ENCODE measurements at places on chromosomes 3 and 15.

DNA sequence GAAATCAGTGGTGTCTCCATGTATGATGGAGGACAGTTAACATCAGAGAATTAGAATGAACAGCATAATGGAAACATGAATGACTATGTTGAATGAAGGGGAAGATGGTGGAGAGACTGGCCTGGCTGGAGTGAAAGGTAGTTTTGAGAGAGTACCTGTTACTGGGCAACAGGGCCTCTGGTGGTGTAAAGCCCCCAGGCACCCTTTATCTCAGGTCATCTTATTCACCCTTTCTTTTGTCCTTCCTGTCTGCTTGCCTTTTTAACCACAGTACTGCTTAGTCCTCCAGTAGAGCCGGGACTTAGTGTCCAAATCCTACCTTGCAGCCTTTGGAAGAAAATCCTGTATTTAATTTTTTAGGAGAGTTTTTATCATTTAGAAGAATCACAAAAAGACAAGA lies 6.2 kb downstream of the IREB2 start:
- no peak overlapping the region for H3K4me3 ChIP-seq
- H3K27ac ChIP-seq, result no peak overlapping the region
- no peak for DNase-seq
- peaks cover 14% of the 10 kb centered on the region for H3K36me3 ChIP-seq
- no peaks in the 10 kb centered on the region for H3K27me3 ChIP-seq

- peaks cover 40% of the 10 kb centered on the region for H3K4me1 ChIP-seq
- H3K36me3 ChIP-seq, result peaks cover 10% of the 10 kb centered on the region
- peak overlapping the region; percentile 90 for H3K27ac ChIP-seq
- no peak for DNase-seq
These were observed 782 bp upstream of the IREB2 start for GRCh38 chr15:78437107-78437761.

- H3K27ac ChIP-seq, result no peak overlapping the region
- H3K4me3 ChIP-seq, result no peak overlapping the region
- no peaks in the 10 kb centered on the region for H3K36me3 ChIP-seq
- no peaks in the 10 kb centered on the region for H3K27me3 ChIP-seq
- DNase-seq, result no peak
These were observed 7.1 kb downstream of the COL8A1 start for GRCh38 chr3:99645277-99646106.

DNA sequence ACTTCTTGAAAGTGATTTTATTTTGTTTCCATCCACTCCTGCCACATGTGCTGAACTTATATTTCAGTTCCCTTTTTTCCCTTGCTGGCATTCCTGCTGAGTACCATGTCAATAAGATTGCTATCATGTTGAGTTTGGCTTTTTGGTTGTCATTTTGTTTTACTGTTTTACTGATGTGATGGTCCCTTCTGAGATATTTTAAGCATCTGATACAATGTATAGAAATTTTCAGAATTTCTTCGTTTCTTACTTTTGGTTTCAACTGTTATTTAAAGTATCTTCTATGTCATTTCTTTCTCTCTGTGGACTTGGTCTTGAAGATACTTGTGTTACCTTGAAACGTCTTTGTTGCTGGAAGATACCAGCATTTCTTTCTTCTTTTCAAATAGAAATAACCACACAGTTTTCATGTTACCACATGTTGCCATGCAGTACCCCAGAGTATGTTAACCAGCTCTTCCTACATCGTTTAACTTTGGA lies 14.1 kb downstream of the SIDT1 start:
- no peak for DNase-seq
- H3K36me3 ChIP-seq, result no peaks in the 10 kb centered on the region
- no peaks in the 10 kb centered on the region for H3K27me3 ChIP-seq
- H3K4me3 ChIP-seq, result no peak overlapping the region

DNA sequence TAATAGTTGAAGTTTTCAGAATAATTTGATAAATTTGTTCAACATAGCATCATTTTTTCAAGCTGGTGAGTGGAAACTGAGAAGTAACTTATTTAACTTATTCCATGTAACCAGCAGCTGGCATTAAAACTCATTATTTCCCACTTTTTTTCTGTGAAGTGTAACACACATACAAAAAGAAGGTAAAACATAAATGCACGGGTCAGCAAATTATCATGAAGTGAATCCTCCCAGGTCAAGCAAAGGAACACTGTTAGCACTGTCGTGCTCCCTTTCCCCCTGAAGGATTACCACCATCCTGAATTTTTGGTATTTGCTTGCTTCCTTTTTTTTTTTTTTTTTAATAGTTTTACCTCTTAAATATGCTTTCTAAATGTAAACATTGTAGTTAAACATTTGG lies 77.6 kb upstream of the LRRFIP2 start:
- H3K4me3 ChIP-seq, result no peak overlapping the region
- H3K27me3 ChIP-seq, result no peaks in the 10 kb centered on the region
- peaks cover 49% of the 10 kb centered on the region for H3K4me1 ChIP-seq
- DNase-seq, result no peak

- no peaks in the 10 kb centered on the region for H3K36me3 ChIP-seq
- no peaks in the 10 kb centered on the region for H3K4me1 ChIP-seq
- H3K27ac ChIP-seq, result no peak overlapping the region
- H3K27me3 ChIP-seq, result no peaks in the 10 kb centered on the region
These were observed 83.3 kb upstream of the KCNH8 start for GRCh38 chr3:19065027-19065426.

GRCh38 chr3:122986693-122987179 lies 40.8 kb downstream of the SEMA5B start:
- no peaks in the 10 kb centered on the region for H3K36me3 ChIP-seq
- H3K4me1 ChIP-seq, result no peaks in the 10 kb centered on the region
- H3K27ac ChIP-seq, result no peak overlapping the region
- H3K27me3 ChIP-seq, result no peaks in the 10 kb centered on the region
- no peak overlapping the region for H3K4me3 ChIP-seq
- DNase-seq, result no peak

- no peaks in the 10 kb centered on the region for H3K36me3 ChIP-seq
- no peak overlapping the region for H3K4me3 ChIP-seq
- no peak overlapping the region for H3K27ac ChIP-seq
- DNase-seq, result no peak
- peaks cover 5% of the 10 kb centered on the region for H3K27me3 ChIP-seq
These were observed 37.7 kb downstream of the TM4SF4 start for GRCh38 chr3:149512073-149512782.

- no peaks in the 10 kb centered on the region for H3K4me1 ChIP-seq
- no peak overlapping the region for H3K4me3 ChIP-seq
- H3K36me3 ChIP-seq, result no peaks in the 10 kb centered on the region
- H3K27me3 ChIP-seq, result no peaks in the 10 kb centered on the region
- no peak for DNase-seq
- H3K27ac ChIP-seq, result no peak overlapping the region
These were observed 83.1 kb upstream of the FNDC3B start for GRCh38 chr3:171956181-171956683.

DNA sequence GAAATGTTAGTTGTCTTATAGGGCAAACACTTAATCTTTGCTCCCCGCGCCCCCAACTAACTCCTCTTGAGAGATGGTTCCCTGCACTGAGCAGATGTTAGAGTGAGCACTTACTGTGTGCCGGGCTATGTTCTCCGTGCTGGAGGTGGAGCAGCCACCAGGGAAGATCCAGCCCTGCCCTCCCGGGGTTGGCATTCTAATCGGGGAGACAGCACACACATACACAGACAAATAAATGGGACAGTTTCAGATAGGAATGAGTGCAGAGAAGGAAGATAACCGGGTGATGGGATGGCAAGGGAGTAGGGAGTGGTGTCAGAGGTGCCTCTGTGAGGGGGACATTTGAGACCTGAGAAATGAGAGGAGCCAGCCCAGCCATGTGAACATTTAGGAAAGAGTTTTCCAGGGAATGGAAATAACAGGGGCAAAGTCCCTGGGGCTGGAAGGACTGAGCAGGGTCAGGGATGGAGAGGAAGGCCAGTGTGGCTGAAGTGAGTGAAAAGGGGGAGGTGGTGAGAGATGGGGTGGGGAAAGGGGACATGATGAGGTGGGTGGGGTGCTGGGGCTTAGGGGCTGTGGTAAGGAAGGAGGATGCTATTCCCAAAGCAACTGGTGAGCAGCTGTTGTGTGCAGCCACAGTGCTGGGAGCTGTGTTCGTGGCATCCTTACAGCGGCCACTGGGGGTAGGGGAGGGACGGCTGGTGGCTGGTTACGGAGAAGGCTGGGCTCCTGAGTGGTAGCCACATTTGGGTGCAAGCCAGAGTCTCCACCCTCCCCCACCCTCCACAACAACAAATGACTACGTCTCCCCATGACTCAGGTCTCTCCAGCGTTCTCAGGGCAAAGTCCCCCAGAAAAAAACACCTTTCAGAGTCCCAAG lies 15.4 kb upstream of the FGD5 start:
- no peak overlapping the region for H3K4me3 ChIP-seq
- H3K4me1 ChIP-seq, result no peaks in the 10 kb centered on the region
- H3K36me3 ChIP-seq, result no peaks in the 10 kb centered on the region
- no peak for DNase-seq
- no peak overlapping the region for H3K27ac ChIP-seq
- no peaks in the 10 kb centered on the region for H3K27me3 ChIP-seq

DNA sequence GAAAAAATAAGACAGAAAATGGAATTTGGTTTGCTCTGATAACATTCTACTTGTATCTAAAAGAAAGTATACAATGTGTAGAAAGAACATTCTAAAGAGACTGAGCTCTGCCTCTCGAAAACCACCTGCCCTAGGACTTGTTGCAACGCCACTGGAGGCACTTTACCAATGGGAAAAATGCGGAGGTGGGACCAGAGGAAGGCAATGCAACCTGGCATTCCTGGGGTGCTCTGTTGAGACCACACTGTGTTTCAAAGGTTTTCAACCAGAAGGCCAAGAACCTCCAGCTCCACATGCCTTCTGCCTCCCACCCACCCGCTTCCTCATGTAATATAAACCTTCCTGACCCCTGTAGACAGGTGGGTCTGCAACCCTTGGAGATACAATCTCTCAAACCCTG lies 4.5 kb downstream of the PROK2 start:
- peaks cover 22% of the 10 kb centered on the region for H3K4me1 ChIP-seq
- no peaks in the 10 kb centered on the region for H3K36me3 ChIP-seq
- no peak for DNase-seq

GRCh38 chr3:63467392-63467791 lies 185.1 kb upstream of the SNTN start:
- H3K4me3 ChIP-seq, result no peak overlapping the region
- H3K4me1 ChIP-seq, result no peaks in the 10 kb centered on the region
- no peak for DNase-seq
- H3K27me3 ChIP-seq, result no peaks in the 10 kb centered on the region
- no peak overlapping the region for H3K27ac ChIP-seq

DNA sequence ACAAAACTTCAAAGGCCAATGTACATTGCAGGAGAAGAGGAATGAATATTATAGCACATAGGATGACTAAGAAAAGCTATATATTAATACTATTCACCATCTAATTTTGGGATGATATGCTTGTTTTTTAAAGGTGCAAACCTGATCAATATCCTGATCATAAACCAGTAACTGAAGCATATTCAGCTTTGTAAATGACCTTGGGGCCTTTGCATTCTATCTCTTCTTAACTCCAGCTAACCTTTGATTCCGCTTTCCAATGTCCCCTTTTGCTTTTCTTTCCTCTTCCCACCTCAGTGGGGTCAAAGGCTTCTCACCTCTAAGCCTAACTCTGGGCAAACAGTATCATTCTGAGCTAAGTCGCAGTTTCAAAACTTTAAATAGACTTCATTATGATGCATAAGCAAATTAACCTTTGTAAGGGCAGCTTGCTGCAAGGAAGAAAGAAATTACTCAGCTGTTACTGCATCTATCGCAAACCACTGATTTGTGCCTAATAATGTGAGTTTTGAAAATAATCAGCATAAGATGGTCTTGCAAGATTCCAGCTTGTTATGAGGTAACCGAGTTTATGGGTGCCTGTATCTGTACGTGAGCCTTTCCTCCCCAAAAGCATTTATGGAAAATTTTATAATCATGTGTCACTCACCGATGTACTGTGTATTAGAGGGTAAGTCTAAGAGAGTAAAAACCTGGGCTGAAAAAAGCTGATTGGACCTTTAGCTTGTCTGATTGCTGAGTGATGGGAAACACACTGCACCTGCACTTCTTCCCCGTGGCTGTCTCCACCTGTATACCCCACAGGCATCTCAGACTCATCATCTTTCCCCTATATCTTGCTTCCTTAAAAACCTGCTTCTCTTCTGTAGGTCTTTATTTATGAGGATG lies 116.8 kb downstream of the TPRG1 start:
- H3K27me3 ChIP-seq, result no peaks in the 10 kb centered on the region
- H3K27ac ChIP-seq, result no peak overlapping the region
- no peak for DNase-seq
- H3K36me3 ChIP-seq, result no peaks in the 10 kb centered on the region
- peaks cover 28% of the 10 kb centered on the region for H3K4me1 ChIP-seq

- H3K27ac ChIP-seq, result no peak overlapping the region
- H3K4me1 ChIP-seq, result no peaks in the 10 kb centered on the region
- H3K27me3 ChIP-seq, result no peaks in the 10 kb centered on the region
- H3K4me3 ChIP-seq, result no peak overlapping the region
- no peak for DNase-seq
- H3K36me3 ChIP-seq, result no peaks in the 10 kb centered on the region
These were observed 15.3 kb upstream of the STRIT1 start for GRCh38 chr3:155308831-155309230.

DNA sequence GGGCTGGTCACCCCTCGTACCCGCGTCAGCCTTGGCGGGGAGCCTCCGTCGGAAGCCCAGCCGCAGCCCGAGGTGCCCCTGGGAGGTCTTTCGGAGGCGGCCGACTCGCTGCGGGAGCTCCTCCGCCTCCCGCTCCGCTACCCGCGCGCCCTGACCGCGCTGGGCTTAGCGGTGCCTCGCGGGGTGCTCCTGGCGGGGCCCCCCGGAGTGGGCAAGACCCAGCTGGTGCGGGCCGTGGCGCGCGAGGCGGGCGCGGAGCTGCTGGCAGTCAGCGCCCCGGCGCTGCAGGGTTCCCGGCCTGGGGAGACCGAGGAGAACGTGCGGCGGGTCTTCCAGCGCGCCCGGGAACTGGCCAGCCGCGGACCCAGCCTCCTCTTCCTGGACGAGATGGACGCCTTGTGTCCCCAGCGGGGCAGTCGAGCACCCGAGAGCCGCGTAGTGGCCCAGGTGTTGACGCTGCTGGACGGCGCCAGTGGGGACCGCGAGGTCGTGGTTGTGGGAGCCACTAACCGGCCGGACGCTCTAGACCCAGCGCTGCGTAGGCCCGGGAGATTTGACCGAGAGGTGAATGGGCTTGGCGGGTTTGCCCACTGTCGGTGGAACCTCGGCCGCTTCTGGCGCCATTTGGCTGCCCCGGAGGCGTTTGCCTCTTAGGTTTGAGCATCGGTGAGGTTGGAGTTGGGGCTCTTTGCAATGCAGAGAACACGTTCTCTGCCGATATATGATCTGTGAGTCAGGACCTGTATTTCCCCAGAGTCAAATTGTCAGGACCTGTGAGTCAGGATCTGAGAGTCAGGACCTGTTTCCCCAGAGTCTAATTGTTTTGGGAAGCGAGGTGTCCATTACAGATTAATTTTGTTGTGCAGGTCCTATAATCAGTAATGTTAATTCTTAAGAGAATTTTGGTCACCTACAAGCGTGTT lies 24.9 kb upstream of the GATM start:
- no peaks in the 10 kb centered on the region for H3K27me3 ChIP-seq
- H3K36me3 ChIP-seq, result peaks cover 10% of the 10 kb centered on the region
- peak overlapping the region; percentile 77 for H3K4me3 ChIP-seq
- DNase-seq, result no peak

All from CD4-positive, alpha-beta memory T cell (primary cell).